ENCODE measurements at places on chromosomes 4 and X.
A peak's percentile ranks its signal among the peaks of the same experiment; 100 is the strongest.

DNA sequence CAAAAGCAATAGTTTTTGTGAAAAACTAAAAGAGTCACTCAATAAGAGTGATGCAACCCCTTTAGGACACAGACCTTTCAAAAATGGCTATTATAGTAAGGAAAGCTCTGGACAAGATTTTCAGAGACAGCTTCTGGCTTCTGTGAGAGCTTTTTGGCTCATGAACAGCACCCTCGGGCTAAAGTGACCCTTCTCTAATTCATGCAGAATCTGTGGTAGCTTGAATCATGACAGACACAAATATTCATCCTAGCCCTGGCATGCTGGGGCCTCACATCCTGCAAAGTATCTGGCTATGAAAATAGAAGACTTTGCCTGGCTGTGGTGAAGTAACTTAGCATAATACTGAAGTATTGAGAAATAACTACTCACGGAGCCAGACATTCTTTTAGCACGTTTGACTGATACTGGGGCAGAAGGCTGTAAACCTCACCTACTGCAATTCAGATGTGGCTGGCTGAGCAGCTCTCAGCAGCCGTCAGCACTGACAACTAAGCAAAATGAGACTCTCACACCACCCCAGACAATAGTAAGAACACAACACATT, 327.3 kb downstream of the MAPK10 start:
- no peak for DNase-seq

DNA sequence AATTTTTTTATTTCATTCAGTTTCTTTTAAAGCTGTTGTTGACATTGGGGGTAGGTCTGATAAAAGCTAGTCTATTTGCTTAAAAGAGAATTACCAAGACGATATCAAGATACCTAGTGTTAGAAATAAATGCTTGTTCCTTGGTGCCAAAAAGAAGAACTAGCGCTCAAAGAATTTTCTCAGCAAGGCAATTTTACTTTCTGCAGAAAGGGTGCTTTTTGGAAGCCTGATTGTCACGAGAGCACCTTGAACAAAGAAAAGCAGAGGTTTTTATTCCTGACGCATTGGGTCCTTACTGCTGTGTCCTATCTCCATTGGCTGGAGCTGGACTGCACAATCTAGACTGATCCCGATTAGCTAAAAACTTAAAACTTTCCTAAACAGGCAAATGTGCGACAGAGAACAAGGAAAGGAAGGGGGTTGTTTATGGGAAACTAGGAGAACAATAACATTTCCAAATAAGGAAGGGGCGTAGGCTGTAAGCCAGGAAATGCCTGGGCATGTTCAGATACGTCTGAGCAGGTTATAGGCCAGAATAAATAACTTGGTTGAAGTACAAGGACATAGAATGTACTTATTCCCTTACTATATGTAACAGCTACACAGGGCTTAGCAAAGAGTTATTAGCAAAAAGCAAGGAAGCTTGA, 50.3 kb upstream of the STPG2 start:
- DNase-seq = no peak

DNA sequence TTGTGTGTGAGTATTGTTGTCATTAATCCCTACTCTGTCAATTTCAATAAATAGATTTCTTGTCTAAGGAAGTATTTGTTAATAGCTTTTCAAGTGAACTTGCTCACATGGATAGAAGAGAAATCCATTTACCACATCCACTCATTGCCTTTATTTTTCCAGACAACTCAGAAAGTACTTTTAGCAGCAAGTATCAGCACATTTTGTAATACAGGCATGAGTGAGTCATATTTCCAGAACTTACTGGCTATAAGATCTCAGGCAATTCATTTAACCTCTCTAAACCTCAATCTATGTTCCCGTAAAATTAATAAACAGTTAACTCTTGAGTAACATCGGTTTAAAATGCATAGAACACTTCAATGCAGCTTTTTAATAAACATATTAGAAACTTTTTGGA, 317.9 kb upstream of the PCDH7 start:
- DNase-seq = no peak

DNA sequence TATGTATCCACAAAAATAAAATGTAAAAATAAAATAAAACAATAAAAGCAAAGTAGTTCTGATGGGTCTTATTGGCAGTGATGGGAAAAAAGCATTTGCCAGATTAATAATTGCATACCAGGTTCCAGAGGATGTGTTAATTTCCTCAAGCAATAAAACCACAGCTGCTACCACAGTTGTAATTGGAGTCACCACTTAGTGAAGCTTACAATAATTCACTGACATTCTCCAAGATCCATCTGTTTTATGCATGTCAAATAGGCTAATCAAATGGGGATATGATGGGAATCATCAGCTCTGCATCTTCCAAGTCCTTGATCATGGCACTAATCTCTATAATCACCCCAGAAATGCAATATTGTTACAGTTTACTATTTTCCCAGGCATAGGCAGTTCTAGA, 123.5 kb upstream of the EMCN start:
- no peak for DNase-seq

- no peak for DNase-seq
Observed at GRCh38 chrX:154142386-154142785, 1.7 kb upstream of the OPN1LW start.

DNA sequence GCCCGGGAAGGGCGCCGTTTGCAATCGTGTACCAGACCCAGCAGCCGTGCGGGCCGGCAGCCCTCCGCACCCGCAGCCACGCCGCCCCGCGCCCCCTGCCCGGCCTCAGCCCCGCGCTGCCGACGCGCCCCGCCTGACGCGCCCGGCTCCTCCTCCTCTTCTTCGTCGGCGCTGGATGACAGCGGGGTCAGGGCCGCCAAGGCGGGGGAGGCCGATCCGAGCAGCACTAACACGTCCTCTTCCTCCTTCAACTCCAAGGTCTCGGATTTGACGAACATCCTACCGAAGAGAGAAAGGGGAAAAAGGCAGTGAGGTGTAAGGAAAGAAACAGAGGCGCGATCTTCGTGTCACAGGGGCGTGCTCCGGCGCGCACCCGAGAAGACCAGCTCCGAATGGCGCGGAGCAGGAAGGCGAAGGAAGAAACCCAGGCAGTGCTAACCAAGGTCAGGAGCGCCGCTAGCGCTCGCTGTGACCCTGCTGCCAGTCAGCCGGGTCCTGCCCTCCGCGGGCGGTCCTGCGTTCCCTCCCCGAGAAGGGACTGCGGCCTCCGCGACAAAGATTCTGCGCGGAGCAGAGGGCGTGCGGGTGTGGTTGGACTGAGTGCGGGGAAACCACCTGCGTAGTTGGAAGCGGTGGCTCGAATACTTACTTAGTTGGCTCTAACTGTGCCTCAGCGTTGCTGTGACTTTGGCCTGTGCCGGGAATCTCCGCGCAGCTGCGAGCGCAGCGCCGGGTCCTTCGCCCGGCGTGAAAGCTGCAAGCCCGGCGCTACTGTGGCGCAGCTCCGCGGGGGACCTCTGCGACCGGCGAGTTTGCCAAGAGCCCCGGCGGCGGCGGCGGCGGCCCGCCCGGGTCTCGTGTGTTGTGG, 548 bp downstream of the NEUROG2 start:
- DNase-seq = no peak

GRCh38 chrX:113001836-113002235, 161.2 kb upstream of the AMOT start:
- no peak for DNase-seq

DNA sequence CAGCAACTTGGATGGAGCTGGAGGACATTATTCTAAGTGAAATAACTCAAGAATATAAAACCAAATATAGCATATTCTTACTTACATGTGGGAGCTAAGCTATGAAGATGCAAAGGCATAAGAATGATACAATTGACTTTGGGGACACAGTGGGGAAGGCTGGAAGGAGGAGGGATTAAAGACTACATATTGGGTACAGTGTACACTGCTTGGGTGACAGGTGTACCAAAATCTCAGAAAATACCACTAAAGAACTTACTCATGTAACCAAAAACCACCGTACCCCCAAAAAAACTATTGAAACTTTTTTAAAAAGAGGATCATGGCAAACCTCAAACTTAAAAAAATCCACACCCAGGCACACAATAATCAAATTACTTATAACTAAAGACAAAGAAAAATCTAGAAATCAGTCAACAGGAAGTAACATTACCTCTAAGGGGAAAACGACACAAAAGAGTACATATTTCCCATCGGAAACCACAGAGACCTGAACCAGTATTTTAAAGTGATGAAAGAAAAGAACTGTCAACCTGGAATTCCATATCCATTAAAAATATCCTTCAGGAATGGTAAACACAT, 241.8 kb downstream of the PRDM5 start:
- DNase-seq = no peak

- peak; percentile 13 for DNase-seq
Observed at GRCh38 chr4:139453041-139453370, 915 bp upstream of the RAB33B start.

DNA sequence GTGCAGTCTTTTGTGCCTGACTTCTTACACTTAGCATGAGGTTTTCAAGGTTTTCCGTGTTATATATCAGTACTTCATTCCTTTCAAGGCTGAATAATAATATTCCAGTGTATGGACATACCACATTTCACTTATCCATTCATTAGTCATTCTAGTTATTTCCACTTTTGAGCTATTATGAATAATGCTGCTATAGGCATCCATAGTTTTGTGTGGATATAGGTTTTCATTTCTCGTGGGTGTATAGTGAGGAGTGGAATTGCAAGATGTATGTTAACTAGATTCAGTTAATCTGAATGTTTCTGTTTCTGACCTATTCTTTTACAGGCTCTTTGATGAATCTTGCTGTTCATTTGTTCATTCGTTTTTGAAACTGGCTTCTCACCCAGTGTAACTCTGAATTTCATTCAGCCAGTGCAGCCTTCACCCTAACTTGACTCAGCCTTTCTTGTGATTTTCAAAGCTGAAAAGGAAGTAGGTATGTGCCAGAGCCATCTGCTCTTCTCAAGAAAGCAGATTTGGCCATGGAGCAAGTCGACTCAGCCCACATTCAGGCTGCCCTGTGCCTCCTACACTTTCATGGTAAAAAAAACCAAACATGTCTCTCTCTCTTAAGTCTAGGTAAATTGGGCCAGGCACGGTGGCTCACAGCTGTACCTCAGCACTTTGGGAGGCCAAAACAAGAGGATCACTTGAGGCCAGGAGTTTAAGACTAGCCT, 56.3 kb upstream of the NOCT start:
- DNase-seq = no peak

DNA sequence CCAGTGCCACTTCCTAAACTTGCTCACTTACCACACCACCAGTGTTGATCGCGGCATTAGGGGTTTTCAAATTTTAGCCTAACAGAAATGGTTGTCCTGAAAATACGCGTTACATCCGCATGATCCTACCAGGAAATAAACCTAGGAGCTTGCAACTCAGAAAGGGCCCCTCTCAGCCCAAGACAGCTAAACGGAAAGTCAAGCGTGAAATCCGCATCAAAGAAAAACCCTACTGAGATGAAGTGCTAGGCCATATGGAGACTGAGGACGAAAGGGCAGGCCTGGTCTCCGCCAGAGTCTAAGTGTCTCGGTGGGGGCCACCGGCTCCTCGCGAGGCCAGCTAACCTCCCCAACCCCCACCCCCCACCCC, 626 bp downstream of the YTHDC1 start:
- no peak for DNase-seq

- no peak for DNase-seq
Observed at GRCh38 chr4:3077796-3078195, 3.3 kb downstream of the HTT start.

GRCh38 chr4:21413807-21414370, 534.7 kb downstream of the KCNIP4 start:
- no peak for DNase-seq

DNA sequence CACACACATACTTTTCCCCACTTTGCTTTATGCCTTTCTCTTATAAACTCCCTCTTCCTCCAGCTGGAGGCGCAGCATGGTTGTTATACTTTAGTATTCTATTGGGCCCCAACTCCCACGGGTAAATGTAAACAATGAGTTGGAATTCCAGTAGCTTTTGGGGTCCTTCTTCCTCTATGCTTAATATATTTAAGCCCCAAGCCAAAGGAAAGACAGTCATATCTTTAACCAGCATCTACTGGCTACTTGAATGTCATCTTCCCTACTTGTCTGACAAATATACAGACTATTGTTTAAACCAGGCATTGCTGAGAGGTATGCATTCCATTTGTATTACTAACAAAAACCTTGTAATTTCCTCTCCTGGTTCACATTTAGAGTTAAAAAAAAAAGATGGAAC, 72.9 kb downstream of the WDR19 start:
- DNase-seq = no peak

- no peak for DNase-seq
Observed at GRCh38 chrX:147912093-147912801, 528 bp downstream of the FMR1 start.

GRCh38 chr4:147548256-147548655, 67.4 kb downstream of the EDNRA start:
- no peak for DNase-seq

DNA sequence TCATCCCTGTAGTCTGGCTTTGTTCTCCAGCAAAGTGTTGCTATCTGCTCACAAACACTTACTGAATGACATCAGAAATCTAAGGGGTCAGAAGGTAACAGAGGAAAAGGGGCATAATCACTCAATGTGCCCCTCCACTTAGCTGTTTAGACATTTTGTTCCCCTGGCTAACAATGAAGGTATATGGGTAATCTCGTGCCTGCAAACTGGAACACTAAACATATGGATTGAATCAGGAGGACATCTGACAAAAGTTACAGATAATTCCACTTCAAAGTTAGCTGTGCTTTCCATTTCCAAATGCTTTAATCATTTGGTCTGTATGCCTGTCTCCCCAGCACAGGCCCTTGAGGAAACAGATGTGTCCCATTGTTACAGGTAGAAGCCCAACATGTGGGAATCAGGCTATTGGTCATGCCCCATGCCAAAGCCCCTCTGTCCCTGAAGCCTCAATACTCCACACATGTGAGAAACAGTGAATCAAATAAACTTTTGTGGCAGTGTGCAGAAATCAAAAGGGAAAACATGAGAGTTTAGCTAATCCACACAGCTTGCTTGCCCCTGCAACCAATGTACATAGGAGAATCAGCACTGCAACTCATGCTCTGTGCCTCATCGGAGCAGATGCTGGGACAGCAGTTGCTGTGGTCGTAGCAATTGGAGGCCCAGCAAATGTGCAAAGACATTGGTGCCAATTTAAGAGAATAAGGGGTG, 111.7 kb downstream of the RNF150 start:
- DNase-seq = no peak

GRCh38 chrX:39477762-39478120, 620.0 kb downstream of the BCOR start:
- DNase-seq = no peak

DNA sequence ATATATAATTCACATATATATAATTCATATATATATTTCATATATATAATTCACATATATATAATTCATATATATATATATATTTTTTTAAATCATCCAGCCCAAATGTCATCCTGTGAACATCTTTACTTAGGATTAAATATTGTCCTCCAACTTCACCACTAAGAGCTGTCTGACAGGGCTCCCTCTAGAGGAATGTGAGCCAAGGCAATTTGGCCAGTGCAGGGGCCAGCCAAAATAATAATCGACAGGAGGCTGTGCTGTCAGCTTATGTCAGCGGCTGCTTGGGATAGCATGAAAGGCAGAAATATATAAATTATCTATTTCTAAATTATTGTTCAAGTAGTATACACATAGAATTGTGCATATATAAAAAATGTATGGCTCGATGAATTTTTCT, 29.5 kb downstream of the EGFL6 start:
- no peak for DNase-seq

- no peak for DNase-seq
Observed at GRCh38 chr4:77624213-77624612, 18.6 kb downstream of the CXCL13 start.

- DNase-seq = no peak
Observed at GRCh38 chrX:123184866-123185276, 793 bp downstream of the GRIA3 start.

GRCh38 chrX:71056867-71057266, 11.3 kb downstream of the SNX12 start:
- DNase-seq = no peak

All from stimulated activated CD4-positive, alpha-beta T cell treated with anti-CD3 and anti-CD28 coated beads, Interleukin-1b, Interleukin-23, amount 100 ng/mL, for 1 hour (primary cell).